ENCODE measurements at places on chromosomes 4 and X.

GRCh38 chr4:142815834-142816233 is 30.3 kb downstream of the INPP4B start:
- H3K27ac ChIP-seq, result no peak overlapping the region
- H3K27me3 ChIP-seq, result no peaks in the 10 kb centered on the region
- no peaks in the 10 kb centered on the region for H3K4me1 ChIP-seq
- no peaks in the 10 kb centered on the region for H3K36me3 ChIP-seq
- DNase-seq, result no peak
- no peak overlapping the region for H3K4me3 ChIP-seq

DNA sequence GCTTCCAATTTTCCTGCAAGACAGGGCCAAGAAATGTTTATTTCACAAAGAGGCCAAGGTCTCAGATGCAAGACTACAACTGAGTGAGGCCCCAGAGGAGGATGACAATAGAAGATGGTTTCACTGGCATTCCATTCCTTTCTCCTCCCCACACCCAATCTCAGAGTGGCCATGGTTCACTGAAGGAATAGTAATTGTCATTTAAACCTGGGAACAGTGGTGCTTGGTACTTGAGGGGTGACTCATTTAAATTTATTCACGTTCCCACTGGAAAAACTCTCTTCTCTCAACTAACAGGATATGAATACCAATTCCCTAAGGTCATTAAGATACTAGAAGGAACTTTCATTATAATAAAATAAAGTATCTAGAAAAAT is 35.3 kb upstream of the CXCL8 start:
- H3K36me3 ChIP-seq, result no peaks in the 10 kb centered on the region
- H3K27ac ChIP-seq, result no peak overlapping the region
- H3K4me1 ChIP-seq, result no peaks in the 10 kb centered on the region
- DNase-seq, result peak; percentile 7
- no peaks in the 10 kb centered on the region for H3K27me3 ChIP-seq
- H3K4me3 ChIP-seq, result no peak overlapping the region

DNA sequence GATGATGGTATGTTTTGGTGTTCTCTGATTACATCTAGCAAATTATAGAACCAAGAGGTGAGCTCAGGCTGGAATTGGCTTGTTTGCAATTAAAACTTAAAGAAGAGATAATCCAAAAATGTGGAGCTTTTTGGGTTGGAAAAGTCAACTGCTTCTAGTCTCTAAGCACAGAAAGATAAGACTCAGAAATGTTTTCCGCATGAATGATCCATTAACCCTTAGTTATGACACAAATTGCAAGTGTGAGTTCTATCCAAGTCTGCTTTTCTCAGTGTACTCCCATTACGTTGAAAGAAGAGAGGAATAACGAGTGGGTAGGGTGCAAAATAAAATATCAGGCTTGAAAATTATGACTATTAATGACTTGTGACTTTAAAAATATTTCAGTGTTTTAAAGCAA is 38.5 kb downstream of the HPGD start:
- H3K4me3 ChIP-seq, result no peak overlapping the region
- peak; percentile 20 for DNase-seq
- H3K4me1 ChIP-seq, result no peaks in the 10 kb centered on the region
- H3K27ac ChIP-seq, result no peak overlapping the region

DNA sequence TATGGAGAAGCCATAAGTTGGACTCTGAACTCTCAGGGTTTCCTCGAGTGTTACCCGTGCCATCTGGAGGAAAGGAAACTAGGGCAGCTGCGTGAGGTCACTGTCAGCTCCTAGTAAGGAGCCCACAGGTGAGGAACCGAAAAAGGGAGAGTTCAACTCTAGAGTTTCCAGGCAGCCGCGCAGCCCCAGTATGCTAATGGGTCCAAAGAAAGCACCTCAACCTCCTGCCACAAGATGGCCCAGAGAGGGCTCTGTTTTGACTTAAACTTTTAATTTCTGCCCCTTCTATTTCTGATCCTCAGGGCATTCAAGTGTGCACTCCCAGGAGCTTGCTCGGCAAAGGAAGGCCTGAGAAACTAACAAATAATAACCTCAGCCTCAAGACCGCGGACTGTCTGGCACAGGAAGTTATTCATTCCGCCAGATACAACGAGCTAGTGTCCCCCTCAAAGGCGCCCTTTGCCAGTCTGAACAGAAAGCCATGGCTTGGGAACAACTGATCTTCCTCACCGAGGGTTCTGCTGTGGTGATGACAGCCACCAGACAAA is 13.9 kb downstream of the SCARB2 start:
- no peak for DNase-seq
- H3K4me3 ChIP-seq, result no peak overlapping the region
- no peaks in the 10 kb centered on the region for H3K36me3 ChIP-seq
- no peaks in the 10 kb centered on the region for H3K27me3 ChIP-seq

- no peaks in the 10 kb centered on the region for H3K27me3 ChIP-seq
- H3K4me1 ChIP-seq, result no peaks in the 10 kb centered on the region
- peak; percentile 64 for DNase-seq
- no peaks in the 10 kb centered on the region for H3K36me3 ChIP-seq
- no peak overlapping the region for H3K4me3 ChIP-seq
These were observed 220.4 kb upstream of the AGTR2 start for GRCh38 chrX:115949900-115950822.

DNA sequence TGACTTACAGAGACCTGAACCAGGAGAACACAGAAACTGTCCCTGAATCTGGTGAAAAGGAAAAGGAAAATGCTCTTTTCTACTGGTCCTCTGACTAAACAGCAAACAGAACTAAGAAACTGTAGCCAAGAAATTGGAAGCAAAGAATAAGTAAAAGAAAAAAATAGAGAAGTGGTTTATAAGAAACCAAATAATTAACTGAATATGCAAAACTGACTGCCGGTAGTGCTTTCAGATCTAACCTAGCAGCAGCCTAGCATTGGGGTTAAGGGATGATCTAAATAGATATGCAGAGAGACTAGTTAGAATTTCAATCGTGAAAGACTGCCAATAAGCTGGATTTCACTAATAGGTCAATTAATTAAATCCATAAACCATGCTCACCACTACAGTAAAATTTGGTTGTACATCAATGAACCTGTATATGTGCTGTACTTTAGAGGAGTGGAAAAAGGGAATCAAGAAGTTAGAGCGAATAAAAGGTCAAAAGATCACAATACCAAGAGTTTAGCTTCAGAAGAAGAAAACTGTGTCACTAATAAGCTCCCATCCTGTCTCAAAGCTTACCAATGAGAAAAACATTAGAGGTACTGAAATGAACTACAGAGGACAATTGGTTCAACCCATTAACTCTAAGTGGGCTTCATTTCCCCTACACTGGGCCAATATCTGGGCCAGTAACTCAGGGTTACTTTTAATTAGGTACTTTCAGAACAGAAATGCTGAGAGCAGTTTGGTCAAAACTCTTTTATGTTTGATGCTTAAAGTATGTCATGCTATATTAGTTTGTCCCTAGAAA is 53.6 kb downstream of the KLHL13 start:
- no peaks in the 10 kb centered on the region for H3K36me3 ChIP-seq
- no peak for DNase-seq
- no peak overlapping the region for H3K4me3 ChIP-seq

DNA sequence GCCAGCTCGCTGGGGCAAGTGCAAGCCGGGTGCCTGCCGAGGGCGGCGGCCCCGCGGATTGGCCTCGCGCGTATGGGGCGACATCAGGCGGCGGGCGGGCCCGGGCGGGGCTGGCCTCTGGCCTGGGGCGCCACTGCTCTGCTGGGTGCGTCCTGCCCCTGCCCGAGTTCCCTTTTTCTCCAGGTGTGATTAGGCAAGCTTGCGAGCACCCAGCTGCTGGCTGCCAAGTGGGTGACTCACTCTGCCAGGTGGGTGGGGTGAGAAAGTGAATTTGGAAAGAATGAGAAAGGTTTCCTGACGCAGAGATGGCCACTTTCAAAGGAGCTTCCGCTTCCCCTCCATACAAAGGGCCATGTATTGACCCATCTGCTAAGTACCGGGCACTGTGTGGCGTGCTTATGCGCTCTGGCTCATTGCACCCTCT is 32.5 kb downstream of the FGFBP1 start:
- H3K4me1 ChIP-seq, result peaks cover 10% of the 10 kb centered on the region
- no peaks in the 10 kb centered on the region for H3K36me3 ChIP-seq
- DNase-seq, result peak; percentile 39

GRCh38 chr4:1721003-1721665 is at the start of the genes TACC3 and TMEM129:
TSS of gene TACC3 (plus strand) at chr4:1721521. CDS start at chr4:1723422, 1,901 bp downstream.
TSS of gene TMEM129 (minus strand) at chr4:1721323. CDS start at chr4:1720837, 486 bp downstream.
- H3K27me3 ChIP-seq, result no peaks in the 10 kb centered on the region
- H3K4me1 ChIP-seq, result peaks cover 21% of the 10 kb centered on the region
- peak; percentile 98 for DNase-seq
- H3K4me3 ChIP-seq, result peak within 1 kb of the TSS; percentile 95

GRCh38 chr4:37389967-37390580 is 145.5 kb downstream of the NWD2 start:
- DNase-seq, result peak; percentile 70
- peaks cover 9% of the 10 kb centered on the region for H3K4me1 ChIP-seq
- H3K27me3 ChIP-seq, result no peaks in the 10 kb centered on the region

DNA sequence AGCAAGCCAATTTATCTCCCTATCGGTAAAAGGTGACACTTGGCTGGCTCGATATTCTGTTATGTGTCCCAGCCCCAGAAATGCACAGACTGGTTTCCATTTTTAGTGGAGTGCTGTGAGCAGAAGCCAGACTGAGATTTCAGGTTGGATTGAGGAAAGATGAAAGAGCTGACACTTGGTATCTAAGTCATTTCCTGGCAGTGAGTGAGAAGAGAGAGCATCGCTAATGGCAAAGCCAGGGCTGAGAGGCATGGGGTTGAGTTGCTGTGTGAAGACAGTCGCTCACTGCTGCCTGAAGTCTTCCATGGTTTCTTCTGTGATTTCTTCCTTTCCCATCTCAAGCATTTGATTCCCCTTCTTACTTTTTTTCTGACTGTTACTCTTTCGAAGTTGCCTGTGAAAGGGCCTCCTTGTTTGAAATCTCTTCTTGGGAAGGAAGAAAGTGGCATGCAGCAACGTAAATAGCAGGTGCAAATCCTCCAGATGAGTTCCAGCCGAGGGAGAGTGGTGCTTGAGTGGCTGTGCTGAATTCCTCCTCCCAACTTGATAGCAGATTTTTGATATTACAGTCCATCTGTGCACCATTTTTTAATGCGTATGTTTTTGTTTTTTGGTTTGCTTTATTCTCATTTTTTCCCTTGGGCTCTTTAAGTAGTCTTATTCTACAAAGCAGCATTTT is 109.2 kb upstream of the LIMCH1 start:
- H3K4me1 ChIP-seq, result peaks cover 52% of the 10 kb centered on the region
- no peaks in the 10 kb centered on the region for H3K36me3 ChIP-seq
- no peak overlapping the region for H3K4me3 ChIP-seq
- H3K27me3 ChIP-seq, result no peaks in the 10 kb centered on the region
- H3K27ac ChIP-seq, result peak overlapping the region; percentile 18

- no peak overlapping the region for H3K27ac ChIP-seq
- no peaks in the 10 kb centered on the region for H3K27me3 ChIP-seq
- H3K36me3 ChIP-seq, result no peaks in the 10 kb centered on the region
- no peaks in the 10 kb centered on the region for H3K4me1 ChIP-seq
These were observed 161.1 kb downstream of the VEGFC start for GRCh38 chr4:176631611-176632010.

DNA sequence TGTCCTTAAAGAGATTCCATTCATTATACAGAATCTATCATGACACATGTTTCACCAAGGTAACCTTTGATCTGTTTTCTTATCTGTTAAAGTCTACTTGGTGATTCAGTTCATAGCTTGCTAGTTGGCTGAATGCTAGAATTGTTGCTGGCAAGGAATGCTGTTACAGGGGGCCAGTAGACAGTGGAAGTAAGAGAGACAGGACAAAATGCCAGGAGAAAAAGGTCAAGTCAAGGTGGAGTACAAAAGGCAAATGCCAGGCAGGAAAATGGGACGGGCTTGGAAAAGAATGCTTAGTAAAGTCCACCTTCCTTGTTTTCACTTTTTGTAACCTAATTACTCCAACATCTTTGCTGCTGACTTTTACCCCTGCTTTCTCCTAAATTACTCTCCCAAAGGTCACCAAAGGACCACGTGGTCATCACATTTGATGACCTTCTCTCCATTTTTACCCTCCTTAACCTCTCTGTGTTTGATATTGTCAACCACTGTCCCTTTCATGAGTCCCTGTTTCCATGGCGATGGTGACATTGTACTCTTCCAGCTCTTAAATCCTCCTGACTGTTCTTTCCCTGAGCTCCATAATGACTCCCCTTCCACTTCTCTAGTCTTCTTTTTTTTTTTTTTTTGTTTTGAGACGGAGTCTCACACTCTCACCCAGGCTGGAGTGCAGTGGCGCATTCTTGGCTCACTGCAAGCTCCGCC is 24.5 kb upstream of the TAPT1 start:
- no peaks in the 10 kb centered on the region for H3K4me1 ChIP-seq
- H3K27ac ChIP-seq, result no peak overlapping the region
- DNase-seq, result peak; percentile 56
- no peaks in the 10 kb centered on the region for H3K36me3 ChIP-seq
- H3K27me3 ChIP-seq, result no peaks in the 10 kb centered on the region
- H3K4me3 ChIP-seq, result no peak overlapping the region

DNA sequence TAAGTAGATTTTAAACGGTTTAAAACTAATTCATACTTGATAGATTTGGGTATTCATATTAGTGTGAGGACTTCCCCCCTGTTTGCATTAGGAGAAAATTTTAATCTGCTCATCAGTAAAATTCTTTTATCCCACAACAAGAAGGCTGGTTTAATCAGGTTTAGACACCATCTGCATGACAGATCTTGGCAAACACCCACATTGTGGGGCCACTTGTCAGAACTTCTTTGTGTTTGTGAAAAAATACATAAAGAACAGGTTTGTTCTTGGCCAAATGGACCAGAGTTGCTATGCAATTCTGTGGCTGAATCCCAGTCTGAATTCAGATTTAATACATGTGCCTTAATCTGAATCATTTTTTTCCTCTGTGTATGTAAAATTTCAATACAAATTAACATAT is 121.1 kb downstream of the REPS2 start:
- H3K4me1 ChIP-seq, result no peaks in the 10 kb centered on the region
- no peaks in the 10 kb centered on the region for H3K36me3 ChIP-seq
- no peak for DNase-seq

GRCh38 chr4:24690436-24690835 is 104.9 kb upstream of the SOD3 start:
- no peak for DNase-seq
- no peaks in the 10 kb centered on the region for H3K4me1 ChIP-seq
- H3K36me3 ChIP-seq, result no peaks in the 10 kb centered on the region
- H3K27ac ChIP-seq, result no peak overlapping the region

DNA sequence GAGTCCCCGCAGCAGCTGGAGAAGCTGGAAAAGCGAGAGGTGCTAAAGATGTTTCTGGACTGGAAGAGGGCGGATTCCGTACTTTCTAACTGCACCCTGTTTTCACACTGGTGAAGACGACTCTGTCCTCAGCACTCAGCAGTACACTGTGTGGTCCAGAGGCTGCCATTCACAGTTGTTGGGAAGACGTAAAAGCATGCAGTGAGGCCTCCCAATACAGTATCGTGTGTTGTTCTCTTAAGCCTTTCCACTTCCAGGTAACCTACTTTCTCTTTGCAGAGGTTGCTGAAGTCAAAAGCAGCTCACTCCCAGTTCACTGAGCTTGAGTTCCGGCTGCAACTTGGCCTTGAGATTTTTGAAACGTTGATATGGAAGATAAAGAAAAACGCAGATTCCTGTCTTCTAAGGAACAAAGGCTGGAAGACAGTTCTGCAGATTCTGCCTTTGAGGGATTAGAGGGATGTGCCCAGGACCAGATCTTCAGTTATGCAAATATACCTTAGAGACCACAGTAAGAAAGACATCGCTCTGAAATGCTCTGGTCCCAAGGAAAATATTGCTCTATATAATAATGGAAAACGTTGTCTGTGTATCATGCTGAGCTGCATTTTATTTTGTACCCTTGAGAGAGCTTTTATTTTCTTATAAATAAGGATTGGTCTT is 540.9 kb downstream of the TRIML1 start:
- DNase-seq, result no peak
- H3K36me3 ChIP-seq, result no peaks in the 10 kb centered on the region
- H3K4me3 ChIP-seq, result no peak overlapping the region
- H3K27ac ChIP-seq, result no peak overlapping the region
